OCI-M1 (cell line): ENCODE measurements at places on chromosomes 5 and 9.

GRCh38 chr5:12522116-12522515, 617.9 kb upstream of the CTNND2 start:
- DNase-seq: no peak

DNA sequence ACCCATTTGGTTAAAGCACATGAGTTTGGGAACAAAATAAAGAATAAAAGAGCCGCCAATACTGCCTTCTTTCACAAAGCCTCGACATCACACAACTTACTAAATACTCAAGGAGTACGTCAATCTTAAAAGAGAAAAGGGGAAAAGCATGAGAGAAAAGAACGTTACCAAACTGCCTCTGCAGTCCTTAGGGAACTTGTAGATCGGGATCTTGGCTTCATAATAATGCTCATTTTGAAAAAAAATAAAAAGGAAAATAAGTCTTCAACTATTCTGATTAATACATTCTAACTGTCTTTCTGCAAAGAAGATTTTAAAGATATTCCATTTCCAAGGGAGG, 618.4 kb downstream of the PDE4D start:
- peak; percentile 65 for DNase-seq

GRCh38 chr5:40224421-40224820, 455.3 kb upstream of the PTGER4 start:
- no peak for DNase-seq

- DNase-seq: no peak
Measured at GRCh38 chr5:553874-554273, 29.6 kb upstream of the SLC9A3 start.

DNA sequence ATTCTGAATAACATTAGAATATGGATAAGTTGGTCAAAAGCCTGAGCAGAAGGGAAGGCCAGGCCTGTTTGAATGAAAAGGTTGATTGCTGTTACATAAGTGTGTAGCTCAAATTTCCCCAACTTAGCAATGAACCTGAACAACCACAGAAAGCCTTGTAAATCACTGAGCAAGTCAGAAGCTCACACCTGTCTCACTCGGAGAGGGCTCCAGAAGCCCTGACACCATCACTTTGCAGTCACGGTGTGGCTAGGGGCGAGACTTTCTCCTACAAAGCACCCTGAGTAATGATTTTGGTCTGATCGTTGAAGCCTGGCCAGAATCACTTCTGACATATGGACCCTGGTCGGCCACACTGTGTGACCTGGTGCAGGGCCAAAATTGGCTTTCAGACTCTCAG, 62.0 kb downstream of the MTX3 start:
- DNase-seq: no peak

- DNase-seq: no peak
Measured at GRCh38 chr9:135065804-135066203, 21.7 kb upstream of the OLFM1 start.

GRCh38 chr5:1420211-1421195, 24.7 kb downstream of the SLC6A3 start:
- DNase-seq: no peak

DNA sequence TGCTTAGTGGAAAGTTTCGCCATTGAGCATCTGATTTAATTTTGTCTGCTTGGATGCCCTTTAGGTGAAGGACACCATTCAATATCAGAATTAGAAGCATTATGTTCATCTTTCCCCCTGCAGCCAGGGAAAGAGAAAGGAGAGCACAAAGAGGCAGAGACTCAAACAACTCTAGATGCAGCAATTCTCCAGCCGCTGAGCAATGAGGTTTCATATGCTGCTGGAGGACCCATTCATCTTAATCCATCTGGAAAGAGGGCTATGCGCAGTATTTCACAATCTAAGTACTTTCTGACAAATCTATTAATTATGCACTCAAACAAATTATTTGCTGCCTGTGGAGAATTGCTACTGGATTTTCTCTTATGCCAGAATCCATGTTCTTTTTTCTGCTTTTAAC, 527.0 kb upstream of the TUSC1 start:
- no peak for DNase-seq

DNA sequence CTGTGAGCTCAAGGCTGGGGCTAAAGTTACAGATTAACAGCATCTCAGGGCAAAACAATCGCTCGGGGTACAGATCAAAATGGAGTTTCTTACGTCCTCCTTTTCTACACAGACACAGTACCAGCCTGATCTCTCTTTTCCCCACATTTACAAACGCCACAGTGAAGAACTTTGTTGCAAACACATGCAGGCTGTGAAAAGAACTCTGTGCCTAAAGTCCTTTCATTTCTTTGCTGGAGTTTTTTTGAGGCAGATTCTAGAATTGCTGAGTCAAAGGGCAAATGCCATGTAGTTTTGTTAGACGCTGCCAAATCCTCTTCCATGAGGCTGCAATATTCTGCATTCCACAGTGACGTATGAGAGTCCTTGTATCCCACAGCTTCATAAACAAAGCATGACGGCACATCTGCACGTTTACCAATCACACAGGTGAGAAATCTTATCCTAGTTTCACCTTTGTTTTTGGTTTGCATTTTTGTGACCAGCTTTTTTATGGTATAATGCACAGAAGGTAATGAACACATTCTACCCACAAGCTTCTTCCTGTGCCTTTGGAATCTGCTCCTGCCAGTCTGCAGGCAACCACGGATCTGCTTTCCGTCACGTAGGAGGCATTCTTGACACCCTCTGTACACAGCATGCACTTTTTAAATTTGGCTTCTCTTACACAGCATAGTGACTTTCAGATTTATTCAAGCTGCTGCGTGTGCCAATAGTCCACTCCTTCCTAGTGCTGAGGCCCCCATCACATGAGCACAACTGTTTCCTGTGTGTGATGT, 44.6 kb upstream of the LPCAT1 start:
- DNase-seq: no peak

DNA sequence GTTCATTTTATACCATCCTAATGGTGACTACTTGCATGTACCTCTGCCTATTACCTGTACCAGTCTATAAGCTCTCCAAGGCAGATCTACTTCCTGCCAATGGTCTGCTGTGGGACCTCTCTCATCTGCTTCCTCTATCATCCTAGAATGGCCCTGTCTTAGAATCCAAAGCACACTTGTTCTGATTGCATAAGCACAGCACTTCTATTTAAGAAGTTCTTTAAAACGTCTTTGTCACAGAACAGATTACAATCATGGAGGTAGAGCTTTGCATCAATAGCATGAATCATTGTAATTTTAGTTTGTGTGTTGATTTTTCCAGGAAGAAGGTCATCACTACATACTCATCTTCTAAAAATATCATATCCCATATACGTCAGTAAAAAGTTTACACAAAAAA, 131.8 kb upstream of the ACOT12 start:
- peak; percentile 45 for DNase-seq

GRCh38 chr9:128215491-128216409, 12.6 kb downstream of the DNM1 start:
- DNase-seq: no peak

GRCh38 chr5:167871091-167871490, 420.4 kb upstream of the WWC1 start:
- DNase-seq: no peak

- DNase-seq: no peak
Measured at GRCh38 chr5:79983618-79984017, 7.4 kb downstream of the MTX3 start.

DNA sequence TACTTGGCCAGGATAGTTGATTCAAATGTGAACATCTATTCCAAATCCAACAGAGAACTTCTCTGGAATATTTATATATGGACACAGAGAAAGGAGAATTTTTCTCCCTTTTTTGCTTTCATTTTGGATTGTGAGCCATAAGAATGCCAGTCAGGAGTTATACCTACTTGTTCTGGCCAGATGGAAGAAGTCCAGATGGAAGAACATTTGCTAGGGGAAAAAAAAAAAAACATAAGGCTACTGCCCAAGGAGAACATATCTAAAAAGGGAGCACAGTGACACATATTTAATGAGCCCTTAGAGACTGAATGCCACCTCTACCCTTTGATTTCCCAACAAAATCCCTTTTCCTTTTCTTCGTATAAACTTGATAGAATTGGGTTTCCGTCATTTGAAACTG, 61.7 kb upstream of the PPP2R2B start:
- no peak for DNase-seq

DNA sequence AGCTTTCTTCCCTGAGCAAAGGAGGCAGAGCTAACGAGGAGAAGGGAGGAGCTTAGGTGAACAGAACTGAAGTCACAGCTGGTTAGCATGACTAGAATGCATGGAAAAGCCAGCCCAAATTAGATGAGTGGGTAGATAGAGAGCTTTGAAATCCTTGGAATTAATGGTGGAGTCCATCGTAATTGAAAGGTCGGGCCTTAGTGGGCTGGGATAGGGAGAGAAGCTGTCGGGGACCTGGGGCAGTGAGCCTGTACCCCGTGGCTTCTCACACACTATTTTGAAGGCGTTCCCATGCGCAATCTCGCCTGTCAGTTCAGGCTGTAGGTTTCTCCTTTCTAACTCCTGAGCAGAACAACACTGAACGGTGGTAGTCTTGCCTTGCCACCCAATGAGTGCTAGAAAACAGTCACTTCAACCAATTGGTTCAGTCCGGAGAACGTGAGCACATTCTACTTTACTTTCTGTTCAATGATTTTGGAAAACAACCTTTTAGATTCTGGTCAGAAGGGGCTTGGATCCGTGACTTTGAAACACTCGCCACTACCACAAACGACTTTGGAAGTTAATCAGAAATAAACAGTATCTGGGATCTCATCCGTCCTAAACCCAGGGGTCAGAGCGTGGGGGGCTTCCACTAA, 655 bp upstream of the RAI14 start:
- peak; percentile 69 for DNase-seq

DNA sequence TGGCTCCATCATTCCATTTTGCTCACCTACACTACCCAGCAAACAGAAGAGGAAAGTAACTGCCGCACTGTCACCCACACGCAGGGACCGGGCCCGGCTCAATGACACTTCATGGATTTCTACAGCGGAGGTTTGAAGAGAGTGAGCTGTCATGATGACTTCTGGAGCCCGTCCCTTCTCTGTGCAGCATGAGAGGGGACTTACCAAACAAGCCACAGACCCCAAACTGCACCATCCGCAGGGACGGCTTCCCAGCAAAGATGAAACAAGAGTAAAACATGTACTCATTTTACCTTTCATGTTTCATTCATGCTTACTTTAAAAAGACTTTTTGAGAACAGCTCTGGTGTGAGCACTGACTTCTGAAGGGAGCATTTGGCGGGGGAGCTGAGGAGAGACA, 99.5 kb downstream of the TLE1 start:
- no peak for DNase-seq

DNA sequence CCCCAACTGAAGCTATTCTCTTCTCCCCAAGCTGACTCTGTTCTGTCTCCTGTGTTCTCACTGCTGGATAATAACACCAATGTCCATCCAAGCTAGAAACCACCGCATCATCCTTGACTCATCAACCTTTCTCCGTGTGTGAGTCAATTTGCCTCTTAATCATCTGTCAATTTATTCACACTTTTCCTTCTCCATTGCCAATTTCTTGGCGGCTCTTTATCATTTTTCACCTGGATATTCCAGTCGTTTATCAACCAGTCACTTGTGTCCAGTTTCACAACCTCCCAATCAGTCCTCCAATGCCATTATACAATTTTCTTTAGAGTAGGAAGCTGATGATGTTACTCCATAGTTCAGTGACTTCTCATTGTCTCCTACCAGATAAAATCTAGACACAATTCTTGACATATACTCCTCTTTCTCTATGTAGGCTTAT, 45.4 kb upstream of the LIFR start:
- no peak for DNase-seq

DNA sequence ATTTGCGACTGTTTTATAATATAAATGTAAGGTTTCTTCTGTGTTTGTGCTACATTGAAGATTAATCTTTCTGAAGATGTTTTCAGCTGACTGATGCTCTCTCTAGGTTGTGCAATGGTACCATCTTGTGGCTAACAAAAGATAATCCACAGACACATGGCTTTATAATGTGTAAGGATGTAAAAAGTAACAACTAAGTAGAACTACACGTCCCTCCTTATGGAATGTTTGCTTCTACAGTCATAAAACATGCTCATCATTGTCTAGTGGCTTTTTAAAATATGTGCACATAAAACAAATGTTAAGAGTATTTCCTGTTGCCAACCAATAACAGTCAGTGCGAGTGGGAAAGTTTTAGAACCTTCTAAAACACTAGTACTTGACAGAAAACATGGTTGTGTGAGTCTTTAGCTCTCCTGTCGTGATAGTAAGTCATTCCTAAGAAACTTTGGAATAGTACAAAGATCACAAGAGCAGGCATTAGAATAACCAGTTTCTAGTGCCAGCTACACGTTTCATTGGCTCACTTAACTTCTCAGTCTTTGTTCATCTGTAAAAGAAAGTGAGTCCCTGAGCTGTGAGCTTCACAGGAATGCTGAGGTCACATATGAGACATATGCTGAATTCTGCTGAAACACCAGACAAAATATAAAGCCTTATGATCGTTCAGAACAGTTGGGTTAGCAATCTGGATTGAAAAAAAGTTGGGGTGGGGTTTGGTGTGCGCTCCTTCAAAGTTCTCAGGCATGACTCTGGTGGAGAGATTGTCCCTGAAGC, 75.7 kb upstream of the GLIS3 start:
- peak; percentile 95 for DNase-seq

DNA sequence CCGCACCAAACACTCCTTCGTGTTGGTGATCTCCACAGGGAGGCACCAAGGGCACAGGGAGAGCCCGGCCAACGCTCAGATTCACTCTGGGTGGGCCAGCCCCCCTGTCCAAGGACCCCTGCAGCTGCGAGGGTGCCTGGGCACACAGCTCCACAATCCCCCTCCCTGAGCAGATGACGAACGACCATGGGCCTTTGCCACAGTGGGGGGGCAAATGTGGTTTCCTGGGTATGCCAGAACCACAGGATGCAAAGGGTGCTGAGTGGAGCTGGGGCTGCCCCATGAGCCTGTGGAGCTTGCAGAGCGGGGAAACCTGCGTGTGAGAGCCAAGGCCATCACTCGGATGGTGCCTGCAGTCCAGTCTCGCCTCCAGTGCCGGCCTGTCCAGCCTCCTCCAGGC, 31.0 kb downstream of the LPCAT1 start:
- no peak for DNase-seq

DNA sequence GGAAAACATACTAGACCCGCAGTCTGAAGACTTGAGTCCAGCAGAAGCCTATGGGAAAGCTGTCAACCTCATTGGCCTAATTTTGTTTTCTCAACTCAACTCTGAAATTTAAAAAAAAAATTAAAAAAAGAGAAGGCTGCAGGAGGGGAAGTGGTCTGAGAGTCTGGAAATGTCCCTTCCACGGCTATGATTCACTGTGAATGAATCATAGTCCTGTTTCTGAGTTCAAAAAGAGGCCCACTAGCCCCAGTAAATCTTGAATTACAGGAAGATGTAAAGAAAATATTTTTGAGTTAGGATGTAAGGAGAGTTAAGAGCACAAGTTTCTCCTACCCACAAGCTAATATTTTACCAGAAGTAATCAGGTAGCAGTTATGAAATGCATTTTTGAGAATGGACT, 565.5 kb upstream of the DMAC1 start:
- peak; percentile 89 for DNase-seq

GRCh38 chr5:94830520-94830919, 212.1 kb downstream of the SLF1 start:
- DNase-seq: peak; percentile 38
